ENCODE measurements at places on chromosomes 5 and 9. TPM values are rescaled to one million over a fixed set of nuclear protein-coding genes. Genes with fewer than 3 reads are reported as not detected.

WNT8A gene
- total RNA-seq: not detected

EGFLAM gene
- 2.0 TPM for total RNA-seq

RASGEF1C gene
- total RNA-seq: 0.35 TPM

RC3H2 gene
- total RNA-seq: 18.9 TPM

ARHGEF28 gene
- total RNA-seq: 7.9 TPM

COQ4 gene
- 28.8 TPM for total RNA-seq

Measured in pericardium fibroblast (primary cell).